NCI-H1092 (cell line): ENCODE measurements at places on chromosomes 6 and 20.

- DNase-seq, result no peak
These were observed 902 bp downstream of the SAMHD1 start for GRCh38 chr20:36950414-36951197.

DNA sequence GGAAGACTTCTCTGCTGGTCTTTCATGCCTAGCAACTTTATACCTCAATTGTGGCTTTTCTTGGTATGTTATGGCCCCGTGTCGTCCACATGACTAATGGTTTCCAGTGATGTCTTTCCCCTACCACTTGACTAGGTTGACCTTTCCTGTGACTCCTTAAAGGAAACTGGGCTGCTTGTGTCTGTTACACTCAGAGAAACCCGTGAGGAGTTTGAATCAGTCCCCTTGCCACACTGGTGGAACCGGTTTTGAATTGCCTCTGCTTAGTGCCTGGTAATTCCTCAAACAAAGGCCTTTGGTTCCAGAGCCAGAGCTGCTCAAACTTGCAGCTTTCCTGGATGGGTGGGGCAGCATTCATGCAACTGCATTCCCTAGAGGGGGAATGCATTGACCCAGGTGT, 21.9 kb downstream of the ECT2L start:
- no peak for DNase-seq

GRCh38 chr6:33433544-33434191, 13.8 kb downstream of the SYNGAP1 start:
- DNase-seq, result no peak

- DNase-seq, result no peak
These were observed 71.5 kb downstream of the NCR2 start for GRCh38 chr6:41406728-41407489.

GRCh38 chr6:149423964-149424440, 23.9 kb downstream of the SUMO4 start:
- DNase-seq, result no peak

DNA sequence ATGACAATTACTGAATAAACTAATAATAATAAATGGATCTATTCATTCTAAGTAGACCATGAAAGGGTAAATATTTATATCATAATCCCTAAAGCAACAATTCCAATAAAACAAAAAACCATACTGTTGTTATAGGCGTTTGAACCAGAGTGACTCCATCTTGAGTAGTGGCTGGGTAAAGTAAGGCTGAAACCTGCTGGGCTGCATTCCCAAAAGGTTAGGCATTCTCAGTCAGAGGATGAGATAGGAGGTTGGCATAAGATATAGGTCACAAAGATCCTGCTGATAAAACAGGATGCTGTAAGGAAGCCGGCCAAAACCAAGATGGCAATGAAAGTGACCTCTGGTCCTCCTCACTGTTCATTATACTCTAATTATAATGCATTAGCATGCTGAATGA, 8.3 kb downstream of the OR2H1 start:
- no peak for DNase-seq

- DNase-seq, result peak; percentile 83
These were observed 2.1 kb upstream of the DDX27 start for GRCh38 chr20:49216991-49217578.

DNA sequence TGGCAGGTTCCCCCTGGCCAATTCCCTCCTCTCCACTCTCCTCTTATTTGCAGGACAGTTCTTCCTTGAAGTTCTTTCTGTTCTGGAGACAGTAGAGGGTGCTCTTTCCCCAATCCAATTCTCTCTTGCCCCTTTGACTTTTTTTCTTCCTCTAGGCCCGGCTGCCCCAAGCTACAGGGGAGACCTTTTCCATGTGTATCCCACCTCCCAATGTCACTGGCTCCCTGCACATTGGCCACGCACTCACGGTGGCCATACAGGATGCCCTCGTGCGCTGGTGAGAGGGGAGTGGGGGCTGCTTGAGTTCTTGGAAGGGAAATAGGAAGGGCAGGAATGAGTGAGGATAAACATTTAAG, 1.5 kb downstream of the VARS2 start:
- no peak for DNase-seq

DNA sequence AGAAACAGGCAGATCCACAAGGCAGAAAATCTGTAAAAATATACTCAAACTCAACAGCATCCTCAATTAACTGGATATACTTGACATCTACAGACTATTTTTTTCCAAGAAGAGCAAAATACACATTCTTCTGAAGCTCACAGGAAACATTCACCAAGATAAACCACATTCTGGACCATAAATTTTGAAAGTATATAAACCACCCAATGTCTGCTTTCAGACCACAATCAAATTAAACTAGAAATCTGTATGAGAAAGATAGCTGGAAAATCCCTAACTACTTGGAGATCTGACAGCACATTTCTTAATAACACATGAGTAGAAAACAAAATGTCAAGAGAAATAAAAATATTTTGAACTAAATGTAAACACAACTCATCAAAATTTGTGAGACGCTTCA, 195.5 kb downstream of the ERMARD start:
- DNase-seq, result no peak
